ENCODE measurements at places on chromosomes 4 and X.

DNA sequence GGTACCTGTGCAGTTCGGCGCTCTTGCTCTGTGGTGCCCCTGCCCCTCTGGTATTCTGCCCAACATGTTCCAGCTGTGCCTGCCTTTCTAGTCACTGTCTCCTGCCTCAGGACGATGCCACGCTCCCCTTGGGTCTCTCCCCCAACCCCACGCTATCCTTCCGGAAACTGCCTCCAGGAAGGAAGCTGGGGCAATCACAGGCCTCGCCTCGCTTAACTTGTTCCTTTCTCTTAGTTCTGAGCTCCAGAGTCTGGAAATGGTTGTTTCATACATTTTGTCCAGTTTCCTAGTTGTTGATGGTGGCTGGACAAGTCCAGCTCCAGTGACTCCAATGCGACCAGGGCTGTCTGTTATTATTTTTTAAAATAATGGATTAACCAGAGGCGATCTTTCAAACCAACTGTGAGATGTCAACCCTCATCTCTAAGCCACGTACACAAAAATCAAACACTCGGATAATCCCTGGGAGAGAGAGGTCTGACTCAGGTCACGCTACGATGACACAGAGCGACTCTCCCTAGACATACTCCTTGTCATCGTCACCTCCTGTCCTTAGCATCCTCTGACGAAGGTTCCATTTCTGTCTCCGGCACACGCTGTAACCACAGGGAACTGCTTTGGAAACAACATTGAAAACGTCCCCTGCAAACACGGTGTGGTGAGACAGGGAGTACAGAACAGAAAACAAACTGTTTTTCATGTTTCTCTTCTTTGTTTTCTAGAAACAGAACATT, 62.5 kb downstream of the ABLIM2 start:
- H3K4me3 ChIP-seq: no peak overlapping the region
- DNase-seq: no peak
- H3K27ac ChIP-seq: no peak overlapping the region
- H3K27me3 ChIP-seq: no peaks in the 10 kb centered on the region
- no peaks in the 10 kb centered on the region for H3K4me1 ChIP-seq

DNA sequence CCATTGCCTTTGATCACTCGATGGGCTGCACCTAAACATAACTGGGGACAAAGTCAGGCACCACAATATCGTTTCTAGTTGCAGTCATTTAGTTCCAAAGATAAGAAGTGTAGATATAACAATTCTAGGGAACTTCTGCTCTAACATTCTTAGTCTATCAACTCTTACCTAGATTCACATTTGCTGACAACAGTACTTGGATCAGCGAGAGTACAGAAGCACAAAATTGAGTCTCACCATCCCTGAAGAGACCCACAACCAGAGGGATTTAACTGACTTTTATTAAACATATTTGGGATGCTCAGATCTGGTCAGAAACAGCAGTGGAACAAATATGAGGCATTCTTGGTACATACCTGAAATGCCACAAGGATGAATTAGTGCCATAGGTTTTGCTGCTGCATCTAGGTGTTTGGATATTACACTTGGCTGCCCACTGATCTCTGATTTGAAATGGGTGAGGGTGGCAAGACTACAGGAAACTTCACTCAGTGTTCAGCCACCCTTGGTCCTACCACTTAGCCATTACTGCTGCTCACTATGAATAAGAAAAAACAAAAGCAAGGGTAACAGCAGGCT, 28.9 kb upstream of the HUWE1 start:
- H3K4me1 ChIP-seq: no peaks in the 10 kb centered on the region
- H3K27me3 ChIP-seq: peaks cover 6% of the 10 kb centered on the region
- DNase-seq: no peak
- H3K4me3 ChIP-seq: no peak overlapping the region

DNA sequence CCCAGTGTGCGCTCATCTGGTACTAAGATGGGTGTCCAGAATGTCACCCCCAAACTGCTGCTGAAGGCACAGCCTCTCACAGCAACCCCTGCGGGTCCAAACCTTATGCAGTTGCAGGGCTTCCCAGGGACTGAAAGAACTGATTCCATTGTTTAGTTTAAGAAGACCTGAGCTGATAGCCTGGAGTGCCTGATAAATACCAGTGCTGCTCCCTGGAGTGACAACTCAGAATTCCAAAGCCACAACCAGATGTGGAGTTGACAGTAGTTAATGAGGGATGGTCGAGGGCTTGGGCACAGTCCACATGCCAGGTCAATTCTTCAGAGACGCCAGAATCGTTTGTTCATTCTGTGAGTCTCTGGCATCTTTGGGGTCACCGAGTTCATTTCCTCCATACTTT, 71.2 kb downstream of the LNX1 start:
- H3K27me3 ChIP-seq: no peaks in the 10 kb centered on the region
- no peak for DNase-seq
- H3K4me3 ChIP-seq: no peak overlapping the region

- H3K4me1 ChIP-seq: no peaks in the 10 kb centered on the region
- no peaks in the 10 kb centered on the region for H3K27me3 ChIP-seq
- H3K27ac ChIP-seq: no peak overlapping the region
- no peak for DNase-seq
Measured at GRCh38 chr4:38266616-38267015, 306.4 kb downstream of the PTTG2 start.

- H3K27ac ChIP-seq: no peak overlapping the region
- H3K4me3 ChIP-seq: no peak overlapping the region
- DNase-seq: no peak
- H3K36me3 ChIP-seq: no peaks in the 10 kb centered on the region
- no peaks in the 10 kb centered on the region for H3K27me3 ChIP-seq
Measured at GRCh38 chrX:3351276-3351675, 4.8 kb upstream of the MXRA5 start.

DNA sequence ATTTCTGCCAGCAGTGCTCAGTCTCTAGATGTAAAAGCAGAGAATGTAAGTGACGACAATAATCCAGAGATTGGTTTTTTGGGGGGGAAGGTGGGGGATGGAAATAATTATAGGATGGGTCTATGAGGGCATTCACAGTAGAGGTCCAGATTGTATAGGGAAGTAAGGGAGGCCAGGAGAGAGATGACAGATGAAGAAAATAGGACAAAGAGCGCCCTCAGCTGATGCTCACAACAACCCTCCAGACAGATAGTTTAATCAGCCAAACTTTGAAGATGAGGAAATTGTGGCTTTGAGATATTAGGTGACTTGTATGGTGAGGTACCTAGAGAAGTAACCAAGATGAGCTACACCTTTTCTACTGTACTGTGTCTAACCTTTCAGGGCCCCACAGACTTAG, 137.9 kb downstream of the MAGEB17 start:
- DNase-seq: no peak
- H3K27me3 ChIP-seq: no peaks in the 10 kb centered on the region
- H3K36me3 ChIP-seq: no peaks in the 10 kb centered on the region
- no peak overlapping the region for H3K4me3 ChIP-seq

GRCh38 chr4:172950990-172951389, 217.6 kb upstream of the GALNT7 start:
- no peaks in the 10 kb centered on the region for H3K36me3 ChIP-seq
- H3K4me3 ChIP-seq: no peak overlapping the region
- H3K4me1 ChIP-seq: no peaks in the 10 kb centered on the region

- DNase-seq: no peak
- no peak overlapping the region for H3K27ac ChIP-seq
- no peaks in the 10 kb centered on the region for H3K27me3 ChIP-seq
- no peak overlapping the region for H3K4me3 ChIP-seq
- no peaks in the 10 kb centered on the region for H3K36me3 ChIP-seq
Measured at GRCh38 chr4:108244606-108245005, 75.9 kb upstream of the LEF1 start.

GRCh38 chr4:15182600-15183220, 180.4 kb downstream of the CPEB2 start:
- H3K4me1 ChIP-seq: no peaks in the 10 kb centered on the region
- H3K27ac ChIP-seq: no peak overlapping the region
- H3K27me3 ChIP-seq: no peaks in the 10 kb centered on the region
- no peak for DNase-seq
- H3K36me3 ChIP-seq: no peaks in the 10 kb centered on the region
- H3K4me3 ChIP-seq: no peak overlapping the region

DNA sequence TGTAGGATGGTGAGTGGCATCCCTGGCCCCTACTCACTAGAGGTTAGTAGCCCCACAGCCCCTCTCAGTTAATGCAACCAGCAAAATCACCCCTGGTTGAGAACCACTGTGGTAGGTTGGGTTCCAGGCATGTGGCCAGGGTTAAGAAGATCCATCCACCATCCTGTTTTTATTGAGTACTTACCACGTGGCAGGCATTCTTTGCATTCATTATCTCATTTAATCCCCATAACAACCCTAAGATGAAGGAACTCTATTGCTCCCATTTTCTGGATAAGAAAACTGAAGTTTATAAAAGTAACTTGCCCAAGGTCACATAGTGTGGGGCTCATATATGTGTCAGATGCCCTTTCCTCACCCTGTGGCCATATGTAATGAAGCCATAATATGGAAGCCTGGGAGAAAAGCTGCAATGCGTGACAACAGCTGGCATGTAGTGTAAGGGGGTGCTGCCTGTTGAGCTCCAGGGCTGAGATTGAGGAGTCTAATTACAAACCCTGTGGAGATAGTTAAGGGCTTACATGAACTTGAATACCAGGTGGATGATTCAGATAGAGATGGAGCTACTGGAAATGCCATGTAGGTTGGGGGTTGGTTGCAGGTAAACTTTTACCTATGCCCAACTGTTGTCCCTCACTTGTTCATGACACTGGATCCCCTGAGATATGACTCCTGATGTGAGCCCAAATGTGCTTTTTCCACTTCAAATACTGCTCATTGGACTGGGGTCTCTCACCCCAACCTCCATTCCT, 100.2 kb upstream of the PGRMC2 start:
- no peaks in the 10 kb centered on the region for H3K36me3 ChIP-seq
- H3K4me3 ChIP-seq: no peak overlapping the region
- H3K27ac ChIP-seq: peak overlapping the region; percentile 84
- H3K27me3 ChIP-seq: no peaks in the 10 kb centered on the region
- H3K4me1 ChIP-seq: no peaks in the 10 kb centered on the region
- no peak for DNase-seq

DNA sequence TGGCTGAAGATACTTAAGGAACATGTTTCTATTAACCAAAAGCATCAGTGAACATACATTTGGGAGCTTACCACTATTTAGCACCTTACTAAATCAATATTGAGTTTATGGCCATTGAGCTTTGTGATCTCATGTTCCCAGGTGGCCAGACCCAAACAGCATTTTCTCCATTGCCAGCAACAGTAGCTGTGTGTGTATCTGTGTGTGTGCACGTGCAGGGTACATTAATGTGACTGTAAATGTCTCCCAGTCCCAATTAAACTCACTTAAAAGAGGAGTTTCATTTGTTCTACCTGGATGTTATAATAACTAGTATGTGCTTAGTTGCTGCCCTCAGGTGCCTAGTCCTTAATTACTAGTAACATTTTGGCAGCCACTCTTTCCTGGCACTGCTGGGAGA, 282.4 kb downstream of the NR3C2 start:
- no peak overlapping the region for H3K27ac ChIP-seq
- no peak overlapping the region for H3K4me3 ChIP-seq

DNA sequence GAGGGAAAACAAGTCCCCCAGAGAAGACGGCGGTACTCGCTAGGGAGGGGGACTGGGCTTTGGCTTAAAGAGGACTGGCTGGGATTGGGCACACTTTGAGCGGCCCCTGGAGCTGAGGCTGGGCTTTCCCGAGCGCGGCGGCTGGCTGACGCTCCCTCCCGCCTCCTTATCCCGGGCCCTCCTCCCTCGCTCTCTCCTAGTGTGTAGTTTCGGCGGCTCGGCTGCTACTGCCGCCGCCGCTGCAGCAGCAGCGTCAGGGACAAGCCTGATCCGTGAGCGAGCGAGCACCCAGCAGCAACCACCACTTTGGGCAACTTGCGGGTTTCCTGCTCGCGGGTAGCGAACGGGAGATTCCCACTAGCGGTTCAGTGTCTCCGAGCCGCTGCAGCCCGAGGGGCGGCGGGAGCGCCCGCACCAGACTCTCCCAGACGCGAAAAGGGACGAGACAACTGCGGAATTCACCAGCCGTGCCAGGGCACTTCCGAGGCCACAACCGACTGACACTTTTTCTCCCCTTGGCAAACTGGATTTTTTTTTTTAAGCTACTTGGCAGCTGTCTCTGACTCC, 632 bp upstream of the PCDH7 start:
- no peaks in the 10 kb centered on the region for H3K36me3 ChIP-seq
- DNase-seq: no peak
- peaks cover 11% of the 10 kb centered on the region for H3K27me3 ChIP-seq

GRCh38 chr4:118888666-118889311, at the start of gene SYNPO2:
SYNPO2 (plus strand) TSS chr4:118888854; CDS start chr4:118889037, 183 bp downstream.
- H3K4me1 ChIP-seq: no peaks in the 10 kb centered on the region
- no peaks in the 10 kb centered on the region for H3K36me3 ChIP-seq
- DNase-seq: peak; percentile 69
- peak within 1 kb of the TSS; percentile 56 for H3K4me3 ChIP-seq
- H3K27me3 ChIP-seq: no peaks in the 10 kb centered on the region

DNA sequence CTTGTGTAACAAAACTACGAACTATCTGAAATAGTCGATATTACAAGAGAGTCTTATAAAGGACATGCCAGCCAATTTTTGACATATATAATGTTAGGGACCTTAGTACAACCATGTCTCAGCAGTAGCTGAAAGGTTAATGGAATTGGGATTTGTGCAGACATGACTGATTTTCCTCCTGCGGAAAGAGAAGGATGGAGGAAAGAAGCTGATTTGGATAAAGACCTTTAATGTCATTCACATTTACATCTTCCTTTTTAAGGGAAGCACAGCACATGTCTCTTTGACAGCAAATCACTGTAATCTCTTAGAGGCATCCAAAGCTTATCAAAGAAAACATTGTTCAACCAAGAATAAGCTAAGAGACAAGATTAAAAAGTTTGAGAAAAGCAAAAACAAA, 1976.2 kb upstream of the IGFBP7 start:
- no peaks in the 10 kb centered on the region for H3K4me1 ChIP-seq
- no peak for DNase-seq
- H3K27ac ChIP-seq: no peak overlapping the region
- no peak overlapping the region for H3K4me3 ChIP-seq
- no peaks in the 10 kb centered on the region for H3K27me3 ChIP-seq

DNA sequence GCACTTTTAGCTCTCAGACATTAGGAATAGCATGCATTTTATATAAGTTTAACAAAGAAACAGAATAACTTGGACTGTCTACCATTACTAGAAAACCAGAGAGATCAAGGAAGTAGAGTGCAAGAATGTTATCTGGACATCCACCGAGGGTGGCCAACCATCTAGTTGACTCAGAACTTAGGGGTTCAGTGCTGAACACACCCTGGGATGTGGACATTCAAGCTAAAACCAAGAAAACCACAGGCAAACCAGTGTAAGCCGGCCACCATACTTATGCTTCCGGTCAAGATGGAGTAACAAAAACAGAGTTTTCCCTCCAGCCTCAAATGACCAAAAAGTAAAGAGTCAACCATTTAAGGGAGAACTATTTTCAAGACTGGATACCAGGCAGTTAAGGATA, 181.4 kb upstream of the MXRA5 start:
- H3K4me1 ChIP-seq: no peaks in the 10 kb centered on the region
- no peak for DNase-seq
- H3K27ac ChIP-seq: no peak overlapping the region
- no peaks in the 10 kb centered on the region for H3K27me3 ChIP-seq
- no peak overlapping the region for H3K4me3 ChIP-seq

- H3K27me3 ChIP-seq: no peaks in the 10 kb centered on the region
- DNase-seq: no peak
- H3K4me3 ChIP-seq: no peak overlapping the region
- H3K36me3 ChIP-seq: no peaks in the 10 kb centered on the region
Measured at GRCh38 chr4:142040043-142040442, 403.7 kb downstream of the IL15 start.
